ENCODE measurements at places on chromosomes 2 and 18.

DNA sequence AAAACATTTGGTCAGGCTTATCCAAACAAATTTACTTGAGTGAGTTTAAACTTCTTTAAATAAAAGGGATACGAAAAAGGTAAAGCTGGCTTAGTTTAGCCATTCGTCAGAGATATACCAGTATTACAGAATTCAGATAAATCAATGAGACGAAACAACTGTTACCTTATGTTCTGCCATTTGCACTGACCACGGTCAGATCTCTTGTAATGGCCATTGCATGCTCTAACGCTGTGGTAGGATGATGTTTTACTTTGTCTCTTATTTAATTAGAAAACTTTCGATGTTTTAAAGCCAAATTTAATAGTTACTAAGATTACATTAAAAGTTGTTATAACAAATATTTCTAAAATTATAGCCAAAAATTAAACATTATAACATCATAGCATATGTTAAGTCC lies 1.5 kb downstream of the C18orf54 start:
- no peak overlapping the region for H3K27ac ChIP-seq
- H3K36me3 ChIP-seq = peaks cover 8% of the 10 kb centered on the region
- no peak for DNase-seq
- H3K27me3 ChIP-seq = no peaks in the 10 kb centered on the region
- H3K4me1 ChIP-seq = no peaks in the 10 kb centered on the region
- no peak overlapping the region for H3K4me3 ChIP-seq

DNA sequence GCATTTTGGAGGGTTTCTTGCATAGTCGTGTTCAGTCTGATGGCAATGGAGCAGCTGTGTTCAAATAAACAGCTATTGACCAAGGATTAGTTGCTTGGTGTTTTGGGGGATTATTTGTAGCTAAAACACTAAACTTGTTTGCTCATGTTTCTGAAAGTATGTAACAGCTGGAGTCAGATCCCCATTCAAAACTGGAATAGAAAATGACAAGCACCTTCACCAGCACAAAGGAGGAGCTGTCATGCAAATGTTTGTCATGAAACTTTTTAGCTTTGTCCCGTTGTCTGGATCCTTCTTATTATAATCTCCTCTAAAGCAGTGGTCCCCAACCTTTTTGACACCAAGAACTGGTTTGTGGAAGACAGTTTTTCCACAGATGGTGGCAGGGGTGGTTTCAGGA lies 96.9 kb upstream of the ZNF236 start:
- DNase-seq = no peak
- H3K27me3 ChIP-seq = no peaks in the 10 kb centered on the region
- H3K27ac ChIP-seq = no peak overlapping the region
- no peak overlapping the region for H3K4me3 ChIP-seq
- H3K4me1 ChIP-seq = peaks cover 5% of the 10 kb centered on the region

GRCh38 chr2:102271844-102272243 lies 39.5 kb upstream of the IL1RL1 start:
- no peaks in the 10 kb centered on the region for H3K27me3 ChIP-seq
- H3K36me3 ChIP-seq = no peaks in the 10 kb centered on the region
- H3K27ac ChIP-seq = no peak overlapping the region
- H3K4me1 ChIP-seq = no peaks in the 10 kb centered on the region

DNA sequence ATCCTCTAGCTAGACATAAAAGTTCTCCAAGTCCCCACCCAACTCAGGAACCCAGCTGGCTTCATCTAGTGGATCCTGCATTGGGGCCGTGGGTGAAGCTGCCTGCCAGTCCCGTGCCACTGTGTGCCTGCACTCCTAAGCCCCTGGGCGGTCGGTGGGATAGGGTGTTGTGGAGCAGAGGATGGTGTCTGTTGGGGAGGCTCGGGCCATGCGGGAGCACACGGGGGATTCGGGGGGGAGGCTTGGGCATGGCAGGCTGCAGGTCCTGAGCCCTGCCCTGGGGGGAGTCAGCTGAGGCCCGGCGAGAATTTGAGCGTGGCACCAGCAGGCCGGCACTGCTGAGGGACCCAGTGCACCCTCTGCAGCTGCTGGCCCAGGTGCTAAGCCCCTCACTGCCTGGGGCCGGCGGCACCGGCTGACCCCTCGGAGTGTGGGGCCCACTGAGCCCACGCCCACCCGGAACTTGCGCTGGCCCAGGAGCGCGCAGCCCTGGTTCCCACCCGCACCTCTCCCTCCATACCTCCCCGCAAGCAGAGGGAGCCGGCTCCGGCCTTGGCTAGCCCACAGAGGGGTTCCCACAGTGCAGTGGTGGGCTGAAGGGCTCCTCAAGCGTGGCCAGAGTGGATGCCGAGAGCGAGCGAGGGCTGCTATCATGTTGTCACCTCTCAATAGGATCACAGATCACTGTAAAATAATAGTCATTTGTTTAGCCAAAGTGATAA lies 86.4 kb downstream of the ARL6IP6 start:
- no peaks in the 10 kb centered on the region for H3K4me1 ChIP-seq
- no peak overlapping the region for H3K4me3 ChIP-seq
- no peak overlapping the region for H3K27ac ChIP-seq
- DNase-seq = no peak

DNA sequence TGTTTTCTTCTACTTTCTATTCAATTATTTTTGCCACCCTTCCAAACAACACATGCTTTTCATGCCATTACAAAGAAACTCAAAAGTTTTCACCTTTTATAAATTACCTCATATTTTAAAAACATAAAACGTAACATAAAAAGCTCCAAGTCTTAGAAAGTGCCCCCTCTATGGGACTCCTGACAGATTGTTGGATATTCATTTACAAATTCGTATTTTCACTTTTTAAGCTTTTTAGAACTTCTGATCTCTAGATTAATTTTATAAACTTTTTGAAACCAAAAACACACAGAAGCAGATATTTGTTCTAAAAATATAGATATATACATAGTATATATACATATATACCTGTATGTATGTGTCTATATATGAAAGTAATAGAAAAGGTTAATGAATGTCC lies 1.5 kb downstream of the COL5A2 start:
- no peak overlapping the region for H3K4me3 ChIP-seq
- no peaks in the 10 kb centered on the region for H3K36me3 ChIP-seq
- H3K27me3 ChIP-seq = no peaks in the 10 kb centered on the region

DNA sequence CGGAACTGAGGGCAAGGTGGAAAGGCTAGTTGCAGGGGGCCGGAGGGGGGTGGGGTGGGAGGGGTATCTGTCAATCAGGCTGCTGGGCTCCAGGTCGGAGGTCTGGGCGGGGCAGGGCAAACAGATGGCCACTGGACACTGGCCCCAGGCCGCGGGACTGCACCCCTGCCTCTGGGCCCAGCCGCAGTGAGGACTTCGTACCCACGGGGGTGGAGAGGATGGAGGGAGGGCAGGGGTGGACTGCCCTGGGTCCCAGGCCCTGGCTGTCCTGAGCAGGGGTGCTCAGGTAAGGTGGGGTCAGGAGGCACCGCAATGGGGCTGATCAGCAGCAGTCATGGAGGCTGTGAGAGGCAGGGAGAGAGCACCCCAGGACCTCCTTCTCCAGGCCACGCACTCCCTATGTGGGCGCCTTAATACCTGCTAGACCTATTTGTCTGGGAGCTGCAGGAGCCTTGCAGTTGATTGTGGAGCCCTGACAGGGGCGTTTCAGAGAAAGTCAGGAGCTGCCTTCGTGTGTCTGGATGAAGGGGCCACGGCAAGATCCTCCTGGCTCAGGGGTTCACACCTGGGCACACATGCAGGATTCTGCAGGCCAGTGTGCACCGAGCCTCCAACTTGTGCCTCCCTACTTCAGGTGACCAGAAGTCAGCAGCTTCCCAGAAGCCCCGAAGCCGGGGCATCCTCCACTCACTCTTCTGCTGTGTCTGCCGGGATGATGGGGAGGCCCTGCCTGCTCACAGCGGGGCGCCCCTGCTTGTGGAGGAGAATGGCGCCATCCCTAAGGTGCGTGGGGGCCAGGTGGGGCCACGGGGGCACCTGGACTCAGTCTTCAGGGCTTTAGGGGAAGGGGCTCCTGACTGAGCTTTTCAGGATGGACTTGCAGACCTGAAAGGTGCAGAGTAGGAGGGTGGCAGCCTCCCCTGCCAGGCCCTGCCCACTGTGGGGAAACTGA lies 1.5 kb downstream of the CTDSP1 start:
- H3K36me3 ChIP-seq = peaks cover 35% of the 10 kb centered on the region
- peak overlapping the region; percentile 99 for H3K27ac ChIP-seq
- H3K4me1 ChIP-seq = peaks cover 30% of the 10 kb centered on the region
- H3K4me3 ChIP-seq = peak overlapping the region; percentile 97
- H3K27me3 ChIP-seq = no peaks in the 10 kb centered on the region

- no peak overlapping the region for H3K4me3 ChIP-seq
- H3K36me3 ChIP-seq = no peaks in the 10 kb centered on the region
- H3K27me3 ChIP-seq = no peaks in the 10 kb centered on the region
- no peak for DNase-seq
Measured at GRCh38 chr2:168090366-168091135, 156.8 kb downstream of the STK39 start.

- no peaks in the 10 kb centered on the region for H3K4me1 ChIP-seq
- no peaks in the 10 kb centered on the region for H3K27me3 ChIP-seq
- no peak overlapping the region for H3K27ac ChIP-seq
- no peak for DNase-seq
- no peaks in the 10 kb centered on the region for H3K36me3 ChIP-seq
Measured at GRCh38 chr2:187360286-187360685, 87.8 kb downstream of the CALCRL start.

DNA sequence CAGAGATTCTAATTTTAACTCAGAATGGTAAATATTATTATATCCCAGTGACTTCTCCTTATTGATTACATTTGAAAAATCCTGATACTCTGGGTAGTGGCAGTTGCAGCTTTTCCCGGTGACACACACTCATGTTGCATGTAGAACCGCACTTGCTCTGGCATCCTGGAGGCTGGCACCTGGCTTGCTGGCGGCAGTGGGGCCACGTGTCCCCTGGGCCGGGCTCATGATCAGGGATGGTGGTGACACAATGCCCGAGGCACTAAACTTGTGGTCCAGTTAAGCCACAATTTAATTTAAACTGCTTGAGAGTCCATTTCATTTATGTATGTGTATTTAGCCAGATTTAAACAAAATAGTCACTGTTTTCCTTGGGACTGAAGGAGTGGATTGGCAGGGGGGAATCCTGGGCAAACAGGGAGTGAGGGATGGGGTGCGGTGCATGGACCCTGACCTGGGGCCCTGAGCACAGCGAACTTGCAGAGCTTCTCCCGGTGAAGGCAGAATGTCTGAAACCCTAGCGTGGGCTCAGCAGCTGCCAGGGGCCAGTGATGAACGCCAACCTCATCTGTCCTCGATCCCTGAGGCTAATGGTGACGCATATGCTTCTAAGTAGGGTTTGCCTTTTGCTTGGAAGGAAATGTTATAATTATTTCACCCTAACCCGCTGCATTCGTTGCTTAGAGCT lies 50.0 kb downstream of the KCNG2 start:
- H3K4me3 ChIP-seq = no peak overlapping the region
- no peaks in the 10 kb centered on the region for H3K4me1 ChIP-seq
- H3K27me3 ChIP-seq = no peaks in the 10 kb centered on the region
- H3K27ac ChIP-seq = no peak overlapping the region

GRCh38 chr2:162210385-162210784 lies 32.9 kb downstream of the FAP start:
- H3K4me3 ChIP-seq = no peak overlapping the region
- no peaks in the 10 kb centered on the region for H3K27me3 ChIP-seq
- no peaks in the 10 kb centered on the region for H3K4me1 ChIP-seq
- no peak overlapping the region for H3K27ac ChIP-seq

DNA sequence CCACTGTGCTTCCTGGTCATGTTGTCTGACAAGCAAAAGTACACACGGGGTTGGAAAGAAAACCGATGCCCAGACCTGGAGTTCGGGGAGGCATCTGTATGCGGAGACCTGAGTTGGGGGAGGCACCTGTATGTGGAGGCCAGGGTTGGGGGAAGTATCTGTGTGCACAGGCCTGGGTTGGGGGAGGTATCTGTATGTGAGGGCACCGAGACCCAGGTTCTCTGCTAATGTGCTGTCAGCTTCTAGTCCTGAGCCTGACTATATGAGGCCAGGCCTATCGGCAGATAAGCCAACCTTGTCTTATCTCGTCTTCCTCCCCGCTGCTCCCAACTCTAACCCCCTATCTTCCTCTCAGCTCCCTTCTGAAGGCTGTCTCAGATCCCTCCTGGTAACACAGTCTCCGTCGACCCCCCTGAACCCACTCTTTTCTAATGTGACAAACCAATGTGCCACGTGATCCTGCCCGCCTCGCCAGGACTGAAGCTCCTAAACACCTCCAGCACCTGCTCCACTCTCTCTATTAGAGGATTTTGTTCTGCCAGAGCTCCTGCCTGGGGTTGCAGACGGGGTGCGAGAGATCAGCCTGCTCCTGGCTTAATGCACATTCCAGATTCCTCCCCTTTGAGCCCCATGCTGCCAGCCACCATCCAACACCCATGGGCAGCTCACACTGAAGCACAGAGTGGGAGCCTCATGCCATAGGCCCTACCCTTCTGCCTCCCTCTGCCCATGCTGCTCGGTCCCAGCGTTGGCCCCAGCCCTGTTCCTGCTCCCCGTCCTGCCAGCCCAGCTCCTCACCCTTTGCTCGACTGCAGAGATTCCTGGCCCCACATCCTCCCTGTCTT lies 188.4 kb downstream of the SH3BP4 start:
- no peaks in the 10 kb centered on the region for H3K36me3 ChIP-seq
- no peak overlapping the region for H3K4me3 ChIP-seq
- no peak overlapping the region for H3K27ac ChIP-seq

DNA sequence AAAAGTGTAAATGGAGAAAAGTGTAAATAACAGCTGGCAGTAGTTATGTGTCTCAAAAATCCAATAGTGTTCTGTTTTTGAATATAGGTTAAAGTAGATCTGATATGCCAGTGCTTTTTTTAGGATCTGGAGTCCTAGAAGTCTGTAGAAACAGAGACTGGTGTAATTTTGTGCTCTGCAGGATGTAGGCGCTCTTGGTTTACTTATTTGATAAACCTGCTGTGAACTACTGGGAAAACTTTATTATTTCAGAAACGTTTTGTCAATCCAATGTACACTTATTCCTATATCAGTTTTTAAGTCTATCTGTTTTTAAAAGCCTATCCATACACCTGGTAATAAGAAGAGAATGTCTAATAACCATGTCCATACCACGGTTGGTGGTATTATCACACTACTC lies 530.8 kb upstream of the ZNF804A start:
- H3K4me3 ChIP-seq = no peak overlapping the region
- H3K27me3 ChIP-seq = no peaks in the 10 kb centered on the region
- no peaks in the 10 kb centered on the region for H3K4me1 ChIP-seq
- H3K36me3 ChIP-seq = no peaks in the 10 kb centered on the region

- no peaks in the 10 kb centered on the region for H3K4me1 ChIP-seq
- H3K27ac ChIP-seq = no peak overlapping the region
- no peaks in the 10 kb centered on the region for H3K36me3 ChIP-seq
- H3K27me3 ChIP-seq = no peaks in the 10 kb centered on the region
- no peak overlapping the region for H3K4me3 ChIP-seq
Measured at GRCh38 chr2:130870779-130871178, 34.1 kb downstream of the ARHGEF4 start.

- no peaks in the 10 kb centered on the region for H3K36me3 ChIP-seq
- no peak overlapping the region for H3K27ac ChIP-seq
- no peaks in the 10 kb centered on the region for H3K4me1 ChIP-seq
- DNase-seq = no peak
- no peak overlapping the region for H3K4me3 ChIP-seq
- no peaks in the 10 kb centered on the region for H3K27me3 ChIP-seq
Measured at GRCh38 chr2:33765122-33765521, 166.0 kb upstream of the FAM98A start.

Measured in spleen (tissue), 13 donors.